ENCODE measurements at places on chromosomes 3 and 15. TPM values are rescaled to one million over a fixed set of nuclear protein-coding genes. Genes with fewer than 3 reads are reported as not detected.

DNA sequence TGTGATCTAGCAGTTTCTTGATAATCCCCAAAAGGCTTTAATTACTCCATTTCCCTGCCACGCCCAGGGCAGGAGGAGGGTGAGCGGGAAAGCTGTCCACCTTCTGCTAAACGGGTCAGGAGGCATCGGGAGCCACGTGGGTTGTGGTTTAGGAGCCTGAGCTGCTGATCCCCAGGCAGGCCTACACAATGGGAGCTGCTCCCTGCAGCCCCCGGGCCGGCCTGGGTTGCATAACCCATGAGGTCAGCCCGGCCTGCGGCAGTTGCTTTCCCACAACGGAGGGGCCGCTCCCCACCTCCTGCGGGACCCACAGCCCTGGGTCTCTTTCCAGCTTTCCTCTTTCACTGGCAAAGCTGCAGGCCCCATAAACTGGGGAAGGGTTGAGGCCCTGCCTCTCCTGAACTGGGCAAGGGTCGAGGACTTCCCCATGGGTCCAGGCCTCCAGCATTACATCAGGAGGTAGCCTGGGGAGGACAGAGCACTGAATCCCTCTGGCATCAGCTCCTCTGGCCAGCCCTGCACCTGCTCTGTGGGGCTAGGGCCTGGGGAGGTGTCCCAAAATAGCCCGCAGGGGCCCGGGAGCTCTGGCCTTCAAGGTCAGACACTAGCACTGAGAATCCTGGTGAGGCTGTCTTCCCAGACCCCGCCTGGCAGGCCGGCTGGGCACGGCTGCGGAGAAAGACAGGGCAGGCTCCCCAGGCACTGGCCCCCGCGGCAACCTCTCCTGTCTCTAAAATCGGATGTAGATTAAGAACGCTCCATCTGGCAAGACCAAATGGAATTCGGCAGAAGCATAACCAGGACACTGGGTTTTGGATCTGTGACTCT, 47.3 kb downstream of the ZDHHC19 start:
- DNase-seq: no peak

DNA sequence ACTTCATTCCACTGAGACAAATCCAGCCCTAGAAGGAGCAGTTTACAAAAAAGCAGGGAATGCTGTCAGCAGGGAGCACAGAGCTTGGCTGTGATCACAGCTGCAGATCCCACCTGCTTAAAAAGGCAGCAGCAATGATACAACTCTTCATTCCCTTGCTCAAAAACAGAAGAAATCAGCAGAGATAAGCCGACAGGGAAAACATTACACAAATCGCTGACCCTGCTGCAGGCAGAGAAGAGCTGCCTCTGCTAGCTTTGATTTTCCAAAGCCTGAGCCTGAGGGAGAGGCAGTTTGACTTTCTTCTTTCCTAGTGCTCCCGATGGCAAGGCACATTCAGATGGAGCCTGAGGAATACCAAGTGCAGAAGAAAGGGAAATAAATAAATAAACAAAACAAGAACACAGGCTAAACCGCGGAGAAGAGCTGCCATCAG, 80.2 kb downstream of the SHQ1 start:
- DNase-seq: no peak

GRCh38 chr3:130692455-130692854, 54.2 kb downstream of the PIK3R4 start:
- DNase-seq: no peak

- no peak for DNase-seq
Observed at GRCh38 chr3:41872157-41872556, 89.7 kb downstream of the ULK4 start.

Gene TRIM42
- total RNA-seq: not detected

Gene DNASE1L3
- total RNA-seq: 3.4 TPM

GRCh38 chr3:155393316-155393715, 99.8 kb upstream of the STRIT1 start:
- DNase-seq: no peak

GRCh38 chr3:29764041-29764440, 483.2 kb downstream of the RBMS3 start:
- DNase-seq: no peak

GRCh38 chr3:61809879-61810278, 248.5 kb downstream of the PTPRG start:
- DNase-seq: no peak

- no peak for DNase-seq
Observed at GRCh38 chr3:43758592-43759225, 68.0 kb downstream of the ABHD5 start.

- DNase-seq: no peak
Observed at GRCh38 chr3:125416235-125416634, 41.1 kb upstream of the ZNF148 start.

Measured in lower leg skin (tissue), 4 donors.